ENCODE measurements at places on chromosomes 12 and 14.

DNA sequence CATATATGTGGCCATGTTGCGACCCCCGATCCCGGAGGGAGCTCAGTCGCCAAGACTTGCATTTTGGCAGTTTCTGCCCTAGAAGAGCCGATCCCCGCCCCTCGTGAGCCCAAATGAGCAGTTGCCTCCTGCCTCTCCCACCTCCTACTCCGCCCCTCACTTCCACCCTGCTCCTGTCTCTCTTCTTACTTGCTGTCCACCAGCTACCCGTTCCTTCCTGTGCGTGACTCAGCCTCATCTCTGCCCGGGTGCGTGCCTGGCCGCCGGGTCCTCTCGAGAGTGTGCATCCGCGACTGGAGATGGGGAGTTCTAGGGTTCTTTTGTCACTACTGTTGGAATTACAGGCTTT, 585 bp downstream of the GPATCH2L start:
- peak; percentile 60 for DNase-seq

DNA sequence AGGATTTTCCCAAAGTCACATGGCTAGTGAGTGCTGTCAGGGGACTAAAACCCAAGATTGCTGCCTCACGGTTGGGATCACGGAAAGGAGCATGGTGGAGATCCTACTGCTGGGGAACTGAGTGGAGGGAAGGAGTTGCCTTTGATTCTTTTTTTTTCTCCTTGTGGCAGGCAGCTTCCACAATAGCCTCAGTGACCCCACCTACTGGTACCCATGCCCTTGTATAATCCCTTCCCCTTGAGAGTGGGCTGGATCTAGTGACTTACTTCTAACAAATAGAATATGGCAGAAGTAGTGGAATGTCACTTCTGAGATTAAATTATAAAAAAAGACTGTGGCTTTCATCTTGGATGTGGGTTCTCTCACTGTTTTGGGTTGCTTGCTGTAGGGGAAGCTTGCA, 135.7 kb downstream of the DICER1 start:
- DNase-seq: no peak

- no peak for DNase-seq
These were observed 5.2 kb upstream of the PRH1 start for GRCh38 chr12:10889226-10889625.

- no peak for DNase-seq
These were observed 135.0 kb upstream of the HIF1A start for GRCh38 chr14:61560323-61560722.

- no peak for DNase-seq
These were observed 80.8 kb downstream of the SLC35F4 start for GRCh38 chr14:57785058-57785457.

DNA sequence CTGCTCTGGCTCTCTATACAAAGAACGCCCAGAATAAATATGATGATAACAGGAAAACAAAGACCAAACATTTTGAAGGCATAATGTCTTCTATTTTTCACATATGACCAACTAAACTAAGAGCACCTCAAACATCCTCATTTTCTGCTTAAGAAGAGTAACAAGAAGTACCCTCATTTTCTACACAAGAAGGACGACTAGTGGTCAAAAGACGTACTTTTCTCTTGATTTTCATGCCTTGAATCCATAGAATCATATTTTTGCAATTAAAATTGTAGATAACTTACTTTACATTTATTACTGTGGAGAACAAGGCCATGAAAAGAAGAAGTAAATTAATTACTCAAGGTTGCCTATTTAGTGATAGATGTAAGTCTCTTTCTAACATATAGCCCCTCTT, 358.6 kb downstream of the DUSP6 start:
- no peak for DNase-seq

- DNase-seq: no peak
These were observed 294.1 kb upstream of the FLRT2 start for GRCh38 chr14:85235868-85236267.

- DNase-seq: no peak
These were observed 57.4 kb downstream of the IFNG start for GRCh38 chr12:68102163-68102562.

GRCh38 chr12:96878704-96879103, 28.4 kb upstream of the NEDD1 start:
- DNase-seq: no peak

DNA sequence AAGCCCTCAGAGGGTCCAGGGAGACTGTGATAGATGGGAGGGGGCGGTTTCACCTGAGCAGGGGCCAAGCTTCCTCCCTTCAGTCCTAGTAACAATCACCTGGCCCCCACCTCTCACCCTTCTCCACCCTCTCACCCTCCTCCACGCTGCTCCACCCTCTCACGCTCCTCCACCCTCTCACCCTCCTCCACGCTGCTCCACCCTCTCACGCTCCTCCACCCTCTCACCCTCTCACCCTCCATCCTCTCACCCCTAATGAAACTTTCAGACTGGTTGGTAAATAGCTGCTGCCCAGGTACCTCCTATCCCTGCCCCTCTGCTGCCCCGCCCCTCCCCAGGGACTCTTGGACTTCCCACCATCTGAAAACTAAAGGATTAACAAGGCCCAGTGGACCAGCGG, 34.2 kb downstream of the NGB start:
- no peak for DNase-seq

- no peak for DNase-seq
These were observed 37.0 kb downstream of the KCNC2 start for GRCh38 chr12:75172611-75173010.

GRCh38 chr14:69114763-69115162, 38.2 kb downstream of the DCAF5 start:
- DNase-seq: no peak

GRCh38 chr12:110245369-110245772, 35.7 kb upstream of the ATP2A2 start:
- peak; percentile 34 for DNase-seq

GRCh38 chr12:52363111-52363679, 4.1 kb downstream of the KRT85 start:
- no peak for DNase-seq

Data from stimulated activated CD4-positive, alpha-beta T cell treated with anti-CD3 and anti-CD28 coated beads, Interleukin-2, amount 100 ng/mL, for 48 hours (primary cell).